ENCODE measurements at places on chromosomes 4 and X.

DNA sequence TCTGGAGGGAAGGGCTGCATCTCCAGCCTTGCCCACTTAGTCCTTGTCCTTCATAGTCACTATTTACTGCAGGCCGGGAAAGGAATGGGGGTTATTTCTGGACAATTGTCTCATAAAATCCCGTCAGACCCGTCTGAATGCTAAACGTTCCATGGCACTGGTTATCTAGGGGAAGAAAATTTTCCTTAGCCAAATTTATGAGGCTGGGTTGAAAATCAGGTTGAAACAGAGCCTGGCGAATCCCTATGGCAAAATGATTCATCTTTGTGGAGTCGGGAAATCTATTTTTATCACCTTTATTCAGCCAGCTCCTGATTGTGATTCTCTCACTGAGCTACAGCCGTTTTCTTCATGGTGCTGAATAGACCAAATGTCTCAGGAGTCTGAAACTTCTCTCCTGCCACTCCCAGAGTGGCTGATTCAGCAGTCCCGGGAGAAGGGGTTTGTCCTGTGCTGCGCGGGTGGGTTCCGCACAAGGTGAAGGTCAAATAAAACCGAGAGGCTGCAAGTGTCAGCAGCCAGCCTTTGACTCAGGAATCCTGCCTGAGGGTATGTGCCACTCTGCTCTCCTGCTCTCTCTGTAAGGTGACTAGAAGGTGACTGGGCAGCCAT, 1.0 kb downstream of the LIMCH1 start:
- DNase-seq: no peak

DNA sequence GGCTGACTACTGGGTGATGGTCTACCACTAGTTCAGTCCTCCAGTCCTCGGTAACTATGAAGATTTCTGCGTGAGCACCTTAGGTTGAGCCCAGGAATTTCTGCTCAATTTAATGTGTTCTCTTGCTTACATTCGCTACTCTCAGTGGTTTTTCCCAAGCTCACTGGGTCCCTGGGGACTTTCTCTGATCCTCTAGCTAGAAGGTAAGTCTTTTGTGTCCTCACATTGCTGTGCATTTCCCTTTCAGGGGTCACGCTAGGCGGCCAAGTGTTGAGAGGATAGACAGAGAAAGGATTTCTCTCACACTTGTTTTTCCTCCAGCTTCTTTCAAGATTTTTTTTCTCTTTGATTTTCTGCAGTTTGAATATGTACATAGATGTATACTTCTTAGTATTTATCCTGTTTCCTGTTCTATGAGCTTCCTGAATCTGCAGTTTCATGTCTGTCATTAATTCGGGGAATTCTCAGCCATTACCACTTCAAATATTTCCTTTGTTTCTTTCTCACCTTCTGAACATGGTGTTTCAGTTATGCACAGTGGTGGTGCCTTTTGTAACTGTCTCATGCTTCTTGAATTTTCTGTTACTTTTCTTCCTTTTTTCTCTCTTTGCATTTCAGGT, 17.5 kb downstream of the MAGEA9 start:
- DNase-seq: no peak

DNA sequence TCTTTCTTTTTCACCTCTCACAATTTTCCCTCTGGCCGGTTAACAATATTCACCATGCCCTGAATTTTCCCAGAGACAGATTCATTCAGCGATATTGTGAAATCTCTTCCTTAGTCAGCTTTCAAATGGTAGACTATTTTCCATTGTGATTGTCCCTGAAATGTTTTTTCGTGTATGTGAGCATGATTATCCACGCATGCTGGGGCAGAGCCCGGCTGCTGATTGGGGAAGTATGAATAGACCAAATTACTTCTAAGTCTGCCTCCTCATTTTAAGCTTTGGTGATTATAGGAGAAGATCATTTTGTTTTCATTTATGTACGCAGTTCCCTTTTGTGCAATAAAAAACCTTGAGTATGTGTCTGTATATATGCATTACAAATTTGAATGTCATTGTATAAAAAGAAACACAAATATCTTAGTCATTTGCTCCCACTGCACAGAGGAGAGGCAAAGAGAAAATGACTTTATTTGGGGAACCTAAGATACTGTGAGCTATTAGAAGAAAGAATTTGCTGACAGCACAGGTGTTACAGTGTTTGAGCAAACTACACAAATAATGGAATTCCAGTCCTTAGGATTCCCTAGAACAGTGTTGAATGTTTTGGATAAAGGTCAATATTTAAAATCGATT, 11.3 kb downstream of the DTHD1 start:
- no peak for DNase-seq

DNA sequence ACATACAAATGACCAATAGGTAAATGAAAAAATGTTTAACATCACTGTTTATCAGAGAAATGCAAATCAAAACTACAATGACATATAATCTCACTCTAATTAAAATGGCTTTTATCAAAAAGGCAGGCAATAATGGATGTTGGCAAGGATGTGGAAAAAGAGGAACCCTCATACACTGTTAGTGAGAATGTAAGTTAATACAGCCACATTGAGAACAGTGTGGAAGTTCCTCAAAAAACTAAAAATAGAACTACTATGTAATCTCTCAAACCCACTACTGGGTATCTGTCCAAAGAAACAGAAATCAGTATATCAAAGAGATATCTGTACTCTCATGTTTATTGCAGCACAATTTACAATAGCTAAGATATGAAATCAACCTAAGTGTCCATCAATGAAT, 165.9 kb upstream of the HHIP start:
- no peak for DNase-seq

DNA sequence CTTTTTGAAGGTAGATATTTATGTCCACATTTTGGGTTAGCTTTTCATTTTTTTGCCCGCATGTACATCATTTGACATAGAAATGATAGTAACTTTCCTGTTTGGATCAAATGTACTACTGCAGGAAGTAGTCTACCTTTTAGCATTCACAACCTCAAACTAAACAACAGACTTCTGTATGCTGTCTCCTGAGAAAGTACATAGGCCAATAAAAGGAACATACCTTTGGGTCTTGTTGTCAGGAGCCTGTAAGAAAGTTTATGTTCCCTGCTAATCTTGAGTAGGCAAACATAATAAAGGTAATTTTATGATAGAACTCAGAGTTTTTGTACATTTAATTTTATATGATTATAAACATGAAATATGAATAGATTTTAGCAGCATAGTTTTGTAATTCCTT, 54.2 kb downstream of the STAG2 start:
- no peak for DNase-seq

DNA sequence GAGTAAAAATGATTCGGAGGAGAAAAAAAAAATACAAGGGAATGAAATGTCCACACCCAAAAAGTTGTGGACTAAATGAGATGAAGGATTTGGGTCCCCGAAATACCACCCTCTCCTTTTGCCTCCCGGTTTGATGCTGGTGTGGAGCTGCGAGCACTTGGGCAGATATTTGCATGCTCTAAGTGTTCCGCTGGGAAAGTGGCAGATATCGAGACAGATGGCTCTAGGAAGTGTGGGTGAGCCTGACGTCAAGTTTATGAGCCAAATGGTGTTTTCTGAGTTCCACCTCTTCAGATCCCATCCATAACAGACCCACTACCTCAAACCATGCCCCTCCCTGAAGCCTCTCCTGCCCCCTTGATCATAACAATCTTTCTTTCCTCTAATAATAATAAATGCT, 228.6 kb downstream of the QDPR start:
- DNase-seq: no peak

DNA sequence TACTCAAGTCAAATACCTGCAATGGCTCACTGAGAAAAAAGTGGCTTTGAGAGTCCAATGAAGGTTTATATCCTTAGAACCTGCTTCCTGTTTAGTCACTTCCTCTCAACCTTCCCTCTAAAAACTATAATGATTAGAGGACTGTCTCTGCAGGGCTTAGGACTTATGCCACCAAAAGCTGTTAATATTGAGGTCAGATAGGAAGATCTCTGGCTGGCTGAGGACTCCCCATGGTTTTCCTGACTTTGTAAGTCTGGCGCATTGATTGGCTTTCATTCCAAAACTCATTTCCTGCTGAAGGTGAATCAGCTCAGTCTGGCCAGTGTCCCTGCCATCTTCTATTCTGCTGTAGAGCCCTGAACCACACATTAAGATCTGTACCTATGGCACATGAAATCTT, 140.9 kb upstream of the ANK2 start:
- no peak for DNase-seq

GRCh38 chr4:2304321-2304876, 42.5 kb upstream of the MXD4 start:
- no peak for DNase-seq

- no peak for DNase-seq
Observed at GRCh38 chr4:147138171-147138570, 192.5 kb upstream of the TTC29 start.

- no peak for DNase-seq
Observed at GRCh38 chr4:113397114-113397701, 347.8 kb downstream of the ANK2 start.

DNA sequence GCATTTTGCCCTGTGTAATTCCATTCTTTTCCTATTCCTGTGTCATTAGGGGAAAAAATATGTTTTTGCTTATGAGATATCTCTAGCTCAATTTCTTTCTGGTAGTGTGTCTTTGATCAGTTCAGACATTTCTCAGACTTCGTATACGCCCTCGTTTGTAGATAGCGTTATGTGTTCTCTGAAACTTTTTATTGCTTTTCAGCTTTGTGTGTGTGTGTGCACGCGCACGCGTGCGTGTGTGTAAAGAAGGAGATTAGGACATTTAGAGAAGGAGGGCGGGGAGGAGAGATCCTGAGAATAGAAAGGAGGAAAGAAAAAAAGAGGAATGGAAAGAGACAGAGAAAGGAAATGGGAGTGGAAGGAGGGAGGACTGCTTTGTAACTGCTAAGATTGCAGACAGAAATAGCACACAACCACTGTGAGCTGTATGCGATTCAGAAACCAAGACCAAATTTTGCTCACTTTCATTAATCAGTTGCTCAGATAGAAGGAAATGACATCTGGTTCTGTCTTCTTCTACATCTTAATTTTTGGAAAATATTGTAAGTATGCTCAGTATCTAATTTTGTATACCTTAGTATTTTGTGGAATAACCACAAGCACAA, at the start of gene RXFP1:
Gene RXFP1 (plus strand): TSS at position 399 of the 605 bp plus-strand sequence. CDS start 95 bp downstream, at position 494.
- DNase-seq: no peak

DNA sequence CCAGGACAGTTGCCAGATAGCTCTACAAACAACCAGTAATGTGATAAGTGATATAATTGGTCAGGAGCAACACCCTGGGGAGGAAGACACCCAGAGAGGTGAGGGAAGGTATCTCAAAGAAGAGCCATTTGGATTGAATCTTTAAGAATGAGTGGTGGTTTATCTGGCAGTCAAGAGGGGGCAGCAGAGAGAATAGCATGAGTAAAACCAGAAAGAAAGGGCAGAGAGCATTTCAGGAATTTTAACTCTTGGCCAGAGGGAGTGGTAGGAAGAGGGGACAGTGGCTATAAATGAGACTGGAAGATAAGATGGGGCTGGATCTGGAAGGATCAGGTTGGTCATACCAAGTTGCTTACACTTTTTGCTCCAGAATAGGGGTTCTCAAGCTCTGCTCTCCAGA, 5.9 kb upstream of the SEPTIN6 start:
- no peak for DNase-seq

DNA sequence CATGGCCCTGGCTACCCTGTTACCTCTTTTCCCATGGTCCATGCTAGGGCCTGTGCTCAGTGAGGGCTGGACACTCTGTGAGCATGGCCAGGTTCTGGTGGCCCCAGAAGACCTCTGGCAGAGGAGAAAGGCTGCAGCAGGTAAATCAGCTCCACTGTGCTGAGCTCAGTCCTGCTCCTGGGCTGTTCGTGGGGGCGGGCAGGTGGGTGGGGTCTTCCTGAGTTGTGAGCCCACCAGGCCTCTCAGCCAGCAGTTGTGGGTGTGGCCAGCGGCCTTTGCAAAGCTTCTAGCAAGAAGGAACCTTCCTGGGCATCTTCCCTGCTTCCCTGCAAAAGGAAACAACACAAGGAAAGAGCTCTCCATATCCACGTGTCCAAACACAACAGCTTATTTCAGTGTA, 85.3 kb upstream of the STX18 start:
- no peak for DNase-seq

DNA sequence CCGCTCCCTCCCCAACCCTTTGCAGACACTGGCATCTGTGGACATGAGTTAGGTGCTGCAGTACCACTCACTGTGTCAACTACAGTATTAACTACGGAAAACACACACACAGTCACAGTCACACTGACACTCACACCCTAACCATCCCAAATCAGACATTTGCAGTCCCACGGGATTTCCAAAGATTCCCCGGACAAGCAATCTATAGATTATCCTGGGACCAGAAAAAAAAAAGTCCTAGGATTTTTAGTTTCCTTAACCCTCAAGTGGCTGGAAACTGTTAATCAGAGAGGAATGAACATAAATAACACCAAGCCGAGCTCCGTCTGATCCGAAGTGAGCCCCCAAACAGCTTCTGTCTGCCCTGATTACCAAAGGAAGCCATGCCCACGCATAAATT, 81.9 kb upstream of the DHRSX start:
- DNase-seq: no peak

Data from stimulated activated CD4-positive, alpha-beta T cell treated with anti-CD3 and anti-CD28 coated beads, TNF-alpha, amount 100 ng/mL, for 24 hours (primary cell).